Activated CD4-positive, alpha-beta T cell treated with anti-CD3 and anti-CD28 coated beads, Interleukin-2, Interleukin-6, amounts not matched to agents 100 ng/mL and 50 ng/mL, durations not matched to agents 16 hours and 8 hours (primary cell): ENCODE measurements at places on chromosomes 2 and 18.

DNA sequence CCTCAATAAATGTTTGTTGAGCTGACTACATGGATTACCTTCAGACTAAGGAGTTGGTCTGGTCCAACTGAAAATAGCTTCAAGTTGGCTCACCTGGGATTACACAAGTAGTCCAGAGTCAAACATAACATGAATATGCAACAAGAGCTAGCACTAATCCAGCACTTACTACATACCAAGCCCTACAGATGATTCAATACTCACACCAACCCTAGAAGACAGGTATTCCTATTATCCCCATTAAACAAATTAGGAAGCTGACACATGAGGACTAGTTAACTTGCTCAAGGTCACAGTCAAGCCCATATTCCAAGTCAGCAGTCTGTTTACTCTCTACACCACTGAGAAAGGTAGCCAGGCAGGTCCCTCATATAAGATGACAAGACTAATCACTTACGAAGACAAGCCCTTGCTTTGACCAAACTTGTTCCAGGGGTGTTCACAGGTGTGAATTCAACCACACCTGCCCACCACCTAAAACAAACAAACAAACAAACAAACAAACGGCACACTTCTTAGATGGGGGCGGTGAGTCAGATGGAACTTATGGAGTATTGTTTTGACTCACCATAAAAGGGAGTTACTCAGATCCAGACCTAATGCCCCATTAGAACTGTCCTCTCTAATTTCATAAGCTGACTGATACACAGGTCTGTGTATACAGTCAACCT lies 29.1 kb downstream of the TMEM131 start:
- peak; percentile 60 for DNase-seq

GRCh38 chr2:182766626-182767025 lies 50.6 kb downstream of the DNAJC10 start:
- no peak for DNase-seq

DNA sequence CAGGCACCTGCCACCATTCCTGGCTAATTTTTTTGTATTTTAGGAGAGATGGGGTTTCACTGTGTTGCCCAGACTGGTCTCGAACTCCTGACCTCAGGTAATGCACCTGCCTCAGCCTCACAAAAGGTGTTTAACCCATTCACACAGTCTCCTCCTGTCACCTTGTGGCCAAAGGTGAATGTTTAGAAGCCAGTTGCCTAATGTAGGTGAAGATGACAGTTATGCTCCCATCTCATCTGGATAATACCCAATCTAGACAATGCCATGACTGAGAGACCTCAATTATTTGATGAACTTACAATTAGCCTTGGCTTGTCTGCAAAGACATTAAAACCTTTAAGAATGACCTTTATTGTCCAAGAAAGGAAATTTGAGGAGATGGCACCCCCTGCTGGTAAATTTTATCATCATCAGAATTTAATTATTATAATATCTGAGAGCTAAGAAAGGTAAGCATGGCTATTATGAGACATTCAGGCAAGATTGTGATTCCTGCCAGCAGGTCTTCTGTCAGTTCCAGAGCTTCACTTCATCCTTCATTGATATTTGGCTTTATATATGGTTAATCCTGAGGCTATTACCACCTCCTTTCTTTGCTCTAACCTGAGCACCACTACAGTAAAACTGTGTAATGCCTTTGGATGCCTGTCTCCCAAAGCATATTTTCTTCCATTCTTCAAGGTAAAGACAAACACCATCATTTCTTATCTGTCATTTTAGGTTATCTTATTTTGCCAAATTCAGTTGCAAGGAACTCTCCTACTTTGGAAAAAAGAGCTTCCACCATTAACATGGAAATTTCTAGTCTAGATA lies 117.6 kb downstream of the FAM124B start:
- DNase-seq: peak; percentile 47

DNA sequence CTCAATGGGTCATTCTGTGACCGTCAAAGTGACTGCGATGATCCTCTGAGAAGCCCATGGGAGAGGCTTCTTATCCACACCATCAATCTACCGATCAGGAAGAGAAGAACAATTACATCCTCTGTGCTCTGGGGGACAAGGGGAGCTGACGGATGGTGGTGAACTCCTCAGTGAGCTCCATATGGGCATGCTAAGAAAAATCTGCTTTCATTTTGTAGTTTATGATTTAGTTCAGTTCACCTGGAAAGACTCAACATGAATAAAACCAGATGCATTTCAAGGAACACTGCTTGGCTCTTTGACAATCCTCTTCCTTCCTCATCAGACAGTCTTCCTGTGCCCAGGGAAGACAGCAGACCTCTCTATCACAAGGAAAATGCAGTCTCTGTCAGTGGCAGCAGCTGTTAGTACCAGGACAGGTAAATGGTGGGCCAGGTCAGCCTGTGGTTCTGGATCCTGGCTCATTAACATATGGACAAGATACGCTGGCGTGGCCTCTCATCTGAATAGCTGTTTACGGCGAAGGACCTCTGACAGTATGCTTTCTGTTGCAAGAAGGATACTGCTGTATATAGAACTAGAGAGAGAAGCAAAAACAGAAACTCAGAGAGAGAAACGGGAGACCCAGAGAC lies 176.9 kb downstream of the BCL2 start:
- DNase-seq: no peak

DNA sequence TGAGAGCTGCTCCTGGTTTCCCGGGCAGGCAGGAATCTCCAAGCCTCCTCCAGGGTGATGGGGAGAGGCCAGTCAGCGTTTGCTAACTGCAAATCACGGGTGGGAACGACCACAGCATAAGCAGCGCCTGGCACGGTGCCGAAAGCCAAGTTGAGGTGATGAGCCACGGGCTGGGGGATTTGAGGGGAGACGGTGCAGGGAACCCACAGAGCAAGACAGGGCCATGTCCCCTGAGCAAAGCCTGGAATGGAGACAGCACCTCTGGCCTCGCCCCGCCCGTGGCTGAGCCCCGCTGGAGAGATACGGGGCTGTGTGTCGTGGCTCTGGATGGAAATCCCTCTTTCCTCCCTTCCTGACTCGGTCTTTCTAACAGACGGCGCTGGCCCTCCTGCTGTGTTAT lies 31.5 kb upstream of the TMEM18 start:
- DNase-seq: no peak

DNA sequence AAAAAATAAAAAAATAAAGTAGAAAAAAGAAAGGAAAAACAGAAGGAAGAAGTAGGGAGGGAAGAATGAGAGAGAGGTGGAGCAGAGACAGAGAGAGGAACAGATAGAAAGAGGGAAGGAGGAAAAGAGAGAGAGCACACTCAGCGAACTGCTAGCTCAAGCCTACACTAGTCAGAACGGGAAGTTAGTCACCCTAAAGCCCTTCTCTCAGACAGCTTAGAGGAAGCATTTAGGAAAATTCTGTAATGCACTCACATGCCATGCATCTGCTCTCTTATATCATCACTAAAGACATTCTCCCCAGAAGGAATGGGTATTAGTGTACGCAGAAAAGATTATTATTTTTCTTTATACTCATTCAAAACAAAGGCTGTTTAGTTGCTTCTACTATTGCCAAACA lies 68.1 kb upstream of the SULT1C3 start:
- DNase-seq: no peak

GRCh38 chr2:126657636-126658318 lies 1.8 kb downstream of the GYPC start:
- DNase-seq: peak; percentile 91

GRCh38 chr18:50680966-50681365 lies 121.1 kb downstream of the MAPK4 start:
- no peak for DNase-seq

DNA sequence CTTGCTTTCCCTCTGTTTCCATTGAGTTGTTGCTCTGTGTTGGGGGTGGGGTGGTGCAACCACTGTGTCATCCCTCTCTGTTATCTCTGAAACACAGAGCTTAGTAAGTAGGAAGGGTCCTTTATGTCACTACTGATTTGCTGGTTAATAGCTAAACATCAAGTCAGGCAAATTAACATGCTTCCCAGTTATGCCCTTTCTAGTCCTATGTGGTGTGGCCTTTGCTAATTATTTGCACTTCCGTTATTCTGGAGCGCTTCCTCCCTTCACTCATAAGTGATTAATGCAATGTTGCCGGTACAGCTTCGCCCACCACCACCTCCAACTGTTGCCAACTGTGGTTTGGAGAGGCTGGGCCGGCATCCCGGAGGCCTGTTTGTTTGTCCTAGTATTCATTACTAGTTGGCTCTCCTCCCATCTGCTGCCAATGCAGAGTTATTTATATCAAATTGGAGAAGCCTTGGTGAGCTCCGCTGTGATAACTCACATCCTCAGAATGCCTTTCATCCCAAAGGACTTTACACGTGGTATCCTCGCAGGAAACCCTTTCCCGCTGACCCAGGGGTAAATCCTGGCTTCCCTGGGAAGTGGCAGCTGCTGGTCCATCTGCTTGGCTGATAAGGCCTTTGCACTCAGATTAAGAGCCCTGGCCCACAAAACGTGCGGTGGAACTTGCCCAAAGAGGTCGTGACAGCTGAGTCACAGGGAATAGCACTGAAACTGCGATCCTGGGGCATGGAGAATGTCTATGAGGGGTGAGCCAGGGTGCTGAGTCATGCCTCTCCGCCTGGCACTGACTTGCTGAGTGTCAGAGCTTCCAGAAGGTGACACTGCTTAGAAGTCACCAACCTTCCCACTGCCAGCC lies 72.0 kb upstream of the ZCCHC2 start:
- DNase-seq: no peak

DNA sequence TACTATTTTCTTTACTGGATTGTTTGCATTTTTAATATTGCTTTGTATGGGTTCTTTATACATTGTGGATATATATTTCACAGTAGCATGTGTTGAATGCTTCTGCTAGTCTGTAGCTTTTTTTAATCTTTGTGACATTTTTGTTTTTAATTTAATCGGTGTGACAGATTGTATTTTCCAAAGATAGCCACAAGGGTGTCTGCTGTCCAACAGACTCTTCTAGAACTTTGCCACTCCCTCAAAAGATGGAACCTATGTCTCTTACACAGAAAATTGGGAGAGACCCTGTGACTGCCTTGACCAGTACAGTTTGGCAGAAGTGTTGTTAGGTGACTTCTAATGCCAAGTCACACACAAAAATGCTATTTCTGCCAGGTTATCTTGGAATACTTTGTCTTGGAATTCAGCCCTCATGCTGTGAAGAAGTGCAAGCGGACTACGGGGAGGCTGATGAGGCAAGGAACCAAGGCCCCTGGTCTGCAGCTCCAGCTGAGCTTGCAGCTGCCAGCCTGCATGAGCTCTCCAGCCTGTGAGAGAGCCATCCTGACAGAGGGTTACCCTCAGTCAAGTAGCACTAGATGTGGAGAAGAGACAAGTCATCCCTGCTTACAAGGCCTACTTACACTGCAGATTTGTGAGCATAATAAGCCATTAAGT lies 110.8 kb downstream of the TDRD15 start:
- no peak for DNase-seq

- DNase-seq: no peak
Observed at GRCh38 chr18:59501920-59502273, 142.8 kb upstream of the LMAN1 start.

DNA sequence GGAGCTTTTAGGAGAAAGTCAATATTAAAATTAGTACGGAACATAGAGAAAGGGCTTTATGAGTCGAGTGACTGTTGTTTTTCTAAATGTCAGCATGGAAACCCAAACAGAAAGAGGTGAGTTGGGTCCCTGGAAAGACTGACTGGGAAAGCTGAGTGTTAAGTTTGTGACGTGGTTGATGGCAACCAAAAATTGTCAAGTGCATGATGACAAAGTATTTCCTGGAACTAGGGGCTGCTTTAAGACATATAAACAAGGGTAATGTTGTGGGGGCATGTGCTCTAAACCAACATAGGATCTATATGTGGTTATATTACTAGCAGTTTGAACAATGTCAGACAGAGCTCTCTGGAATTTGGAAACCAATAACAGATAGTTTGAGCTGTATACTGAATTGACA lies 50.9 kb upstream of the GPD2 start:
- peak; percentile 26 for DNase-seq

DNA sequence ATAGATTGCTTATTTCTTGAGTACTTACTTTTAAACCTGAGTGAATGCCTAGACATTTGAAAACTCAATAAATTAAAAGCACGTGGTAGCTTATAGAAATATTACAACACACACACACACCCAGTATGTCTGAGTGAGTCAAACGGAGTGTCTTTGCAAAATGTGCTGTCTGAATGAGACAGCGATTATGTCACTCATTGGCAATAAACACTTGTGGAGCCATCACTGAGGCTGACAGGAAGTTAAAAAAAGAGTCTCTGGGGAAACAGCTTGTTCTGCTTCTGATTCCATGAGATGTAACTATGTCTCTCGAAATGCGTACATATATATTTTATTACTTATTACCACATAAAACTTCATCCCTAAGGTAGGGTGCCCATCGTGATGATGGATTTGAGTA lies 22.3 kb upstream of the VPS4B start:
- DNase-seq: no peak

GRCh38 chr18:46416706-46417638 lies 240.0 kb downstream of the LOXHD1 start:
- peak; percentile 14 for DNase-seq

- DNase-seq: no peak
Observed at GRCh38 chr2:30942419-30942818, 135.2 kb upstream of the CAPN13 start.

GRCh38 chr2:178221556-178221955 lies 27.2 kb downstream of the OSBPL6 start:
- no peak for DNase-seq

DNA sequence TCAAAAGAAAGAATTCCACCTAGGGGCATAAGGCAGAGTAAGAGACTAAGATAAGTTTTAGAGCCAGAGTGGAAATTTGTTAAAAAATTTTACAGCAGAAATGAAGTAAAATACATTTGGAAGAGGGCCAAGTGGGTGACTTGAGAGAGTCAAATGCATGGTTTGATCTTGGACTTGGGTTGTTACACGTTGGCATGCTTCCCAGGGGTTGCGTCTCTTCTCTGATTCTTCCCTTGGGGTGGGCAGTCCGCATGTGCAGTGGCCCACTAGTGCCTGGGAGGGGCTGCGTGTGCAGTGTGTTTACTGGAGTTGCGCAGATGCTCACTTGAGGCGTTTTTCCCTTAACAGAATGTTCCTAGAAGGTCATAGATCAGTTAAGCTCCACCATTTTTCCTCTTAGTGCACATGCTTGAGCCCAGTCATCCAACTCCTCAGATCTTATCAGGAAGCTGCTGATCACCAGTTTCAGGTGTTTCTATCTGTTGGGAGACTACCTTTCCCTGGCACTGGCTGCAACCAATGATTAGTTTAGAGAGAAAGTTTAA lies 13.1 kb downstream of the SEH1L start:
- no peak for DNase-seq

GRCh38 chr18:55221622-55222021 lies 262.4 kb upstream of the CCDC68 start:
- no peak for DNase-seq
